ENCODE measurements at places on chromosomes 2 and 18.

DNA sequence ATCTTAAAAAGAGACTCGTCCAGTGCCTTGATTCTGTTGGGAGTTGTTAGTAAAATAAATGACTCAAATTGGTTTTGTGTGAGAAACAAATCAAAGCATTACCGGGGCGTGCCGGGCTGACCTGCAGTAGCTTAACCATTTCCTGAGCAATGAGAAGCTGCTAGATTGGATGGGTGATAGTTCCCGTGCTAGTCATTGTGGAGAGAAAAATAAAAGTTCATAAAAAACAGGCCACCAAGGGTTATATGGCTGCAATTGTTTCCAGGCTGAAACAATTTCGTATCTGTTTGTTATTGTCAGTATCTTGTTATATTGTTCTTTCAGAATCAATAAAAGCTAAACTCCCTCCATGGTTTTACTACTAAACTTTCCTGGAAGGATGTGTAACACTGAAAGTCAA is 314.4 kb downstream of the MTX2 start:
- DNase-seq, result no peak

- DNase-seq, result no peak
These were observed 1322.9 kb upstream of the TMEFF2 start for GRCh38 chr2:193517615-193518014.

- no peak for DNase-seq
These were observed 46.0 kb downstream of the CELF4 start for GRCh38 chr18:37519510-37520135.

DNA sequence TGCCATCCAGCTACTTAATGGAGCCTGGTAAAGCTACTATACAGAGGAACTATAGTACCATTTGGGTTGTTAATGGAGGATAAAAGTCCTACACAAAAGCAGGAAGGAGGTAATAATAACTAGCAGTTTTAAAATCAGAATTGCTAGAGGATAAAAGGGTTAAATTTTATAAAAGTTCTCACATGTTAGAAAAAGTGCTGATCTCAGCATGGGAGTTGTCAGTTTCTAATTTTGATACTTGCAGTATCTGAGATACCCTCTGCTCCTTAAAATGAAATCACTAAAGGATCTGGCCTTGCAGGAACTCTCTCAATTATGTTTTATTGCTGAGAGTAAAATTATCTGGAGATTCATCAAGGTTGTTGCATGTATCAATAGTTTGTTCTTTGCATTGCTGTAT is 272.2 kb upstream of the GYPC start:
- DNase-seq, result no peak

GRCh38 chr2:216478151-216478550 is 20.5 kb upstream of the RPL37A start:
- no peak for DNase-seq

- DNase-seq, result no peak
These were observed 167.1 kb upstream of the SIX2 start for GRCh38 chr2:45176390-45176789.

GRCh38 chr2:9236045-9236344 is 29.4 kb downstream of the ASAP2 start:
- DNase-seq, result no peak

DNA sequence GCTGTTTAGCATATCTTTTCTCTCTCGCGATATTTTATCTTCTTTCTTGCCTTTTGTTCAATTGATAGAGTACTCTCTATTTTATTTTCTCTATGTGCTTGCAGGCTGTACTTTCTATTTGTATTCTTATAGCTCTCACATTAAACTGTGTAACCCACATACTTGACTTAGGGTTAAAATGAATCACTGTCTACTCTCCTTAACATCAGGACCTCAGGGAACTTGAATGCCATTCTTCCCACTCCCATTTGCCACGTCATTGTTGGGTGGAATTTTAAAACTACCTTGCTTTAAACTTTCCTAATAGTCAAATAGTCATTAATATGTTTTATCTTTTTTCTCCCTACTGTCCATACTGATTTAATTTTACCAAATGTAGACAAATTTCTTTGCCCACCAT is 269.7 kb downstream of the ALPK2 start:
- no peak for DNase-seq

GRCh38 chr2:230410861-230411569 is 5.0 kb upstream of the SP100 start:
- no peak for DNase-seq

DNA sequence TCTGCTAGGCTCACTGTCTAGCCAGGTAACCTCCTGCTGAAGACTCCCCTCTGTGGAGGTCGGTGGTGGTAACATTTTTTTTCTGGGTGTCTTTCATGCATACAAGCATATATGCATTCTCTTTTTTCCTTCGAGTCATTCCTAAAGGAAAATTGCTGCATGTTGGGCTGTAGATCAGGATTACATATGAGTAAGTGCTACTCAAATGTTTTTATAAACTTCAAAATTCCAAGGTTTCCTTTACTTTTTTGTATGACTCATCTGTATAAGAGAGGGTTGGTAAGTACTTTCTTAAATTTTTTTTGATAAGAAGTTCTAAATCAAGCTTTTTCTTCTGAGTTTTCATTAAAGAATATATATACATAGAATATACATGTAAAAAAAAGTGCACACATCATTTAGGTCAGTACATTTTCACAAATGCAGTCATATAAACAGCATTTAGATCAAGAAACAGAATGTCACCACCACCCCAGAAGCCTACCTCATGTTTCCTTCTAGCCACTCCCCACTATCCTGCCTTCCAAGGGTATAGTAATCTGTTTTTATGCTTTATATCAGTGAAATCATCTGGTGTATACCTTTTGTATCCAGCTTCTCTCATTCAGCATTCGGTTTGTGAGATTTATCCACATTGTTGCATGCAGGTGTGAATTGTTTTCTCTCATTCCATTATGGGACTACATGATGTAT is 128.0 kb upstream of the MAP3K20 start:
- DNase-seq, result no peak

DNA sequence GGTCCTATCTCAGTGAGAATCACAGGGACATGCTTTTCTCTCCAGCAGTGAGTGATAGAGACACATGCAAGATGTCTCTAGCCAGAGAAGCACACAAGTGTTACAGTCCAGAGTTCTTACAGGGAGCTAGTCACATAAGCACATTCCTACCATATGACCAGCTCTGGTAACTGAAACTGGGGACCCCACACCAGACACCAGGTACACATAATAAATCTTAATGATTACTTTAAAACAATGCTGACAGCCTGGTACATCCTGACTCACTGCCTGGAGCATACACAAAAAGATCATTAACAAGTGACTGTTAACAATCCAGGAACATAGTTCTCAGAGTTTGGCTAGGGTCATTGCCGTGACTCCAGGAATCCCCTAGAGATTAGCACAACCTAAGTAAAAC is 53.6 kb downstream of the GALNT1 start:
- no peak for DNase-seq

GRCh38 chr2:104787298-104788065 is 66.4 kb upstream of the POU3F3 start:
- DNase-seq, result no peak

- DNase-seq, result no peak
These were observed 38.3 kb upstream of the RMDN2 start for GRCh38 chr2:37886745-37887144.

DNA sequence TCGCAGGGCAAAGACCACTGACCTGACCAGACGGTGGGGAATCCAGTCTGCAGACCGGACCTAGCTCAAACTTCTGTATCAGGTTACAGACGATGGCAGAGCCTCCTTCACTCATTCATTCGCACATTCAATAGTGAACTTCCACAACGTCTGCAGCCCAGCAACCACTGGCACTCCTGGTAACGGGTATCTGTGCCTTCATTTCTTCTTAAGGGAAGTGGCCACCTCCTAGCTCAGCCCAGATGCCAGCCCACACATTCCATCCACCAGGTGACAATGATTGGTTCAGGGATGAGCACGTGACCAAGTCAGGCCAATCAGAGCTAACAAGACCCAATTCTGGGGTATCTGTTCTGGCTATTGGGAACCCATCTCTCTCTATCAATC is 15.9 kb upstream of the ARMC9 start:
- DNase-seq, result no peak

GRCh38 chr2:160358046-160358445 is 135.6 kb downstream of the RBMS1 start:
- DNase-seq, result no peak

DNA sequence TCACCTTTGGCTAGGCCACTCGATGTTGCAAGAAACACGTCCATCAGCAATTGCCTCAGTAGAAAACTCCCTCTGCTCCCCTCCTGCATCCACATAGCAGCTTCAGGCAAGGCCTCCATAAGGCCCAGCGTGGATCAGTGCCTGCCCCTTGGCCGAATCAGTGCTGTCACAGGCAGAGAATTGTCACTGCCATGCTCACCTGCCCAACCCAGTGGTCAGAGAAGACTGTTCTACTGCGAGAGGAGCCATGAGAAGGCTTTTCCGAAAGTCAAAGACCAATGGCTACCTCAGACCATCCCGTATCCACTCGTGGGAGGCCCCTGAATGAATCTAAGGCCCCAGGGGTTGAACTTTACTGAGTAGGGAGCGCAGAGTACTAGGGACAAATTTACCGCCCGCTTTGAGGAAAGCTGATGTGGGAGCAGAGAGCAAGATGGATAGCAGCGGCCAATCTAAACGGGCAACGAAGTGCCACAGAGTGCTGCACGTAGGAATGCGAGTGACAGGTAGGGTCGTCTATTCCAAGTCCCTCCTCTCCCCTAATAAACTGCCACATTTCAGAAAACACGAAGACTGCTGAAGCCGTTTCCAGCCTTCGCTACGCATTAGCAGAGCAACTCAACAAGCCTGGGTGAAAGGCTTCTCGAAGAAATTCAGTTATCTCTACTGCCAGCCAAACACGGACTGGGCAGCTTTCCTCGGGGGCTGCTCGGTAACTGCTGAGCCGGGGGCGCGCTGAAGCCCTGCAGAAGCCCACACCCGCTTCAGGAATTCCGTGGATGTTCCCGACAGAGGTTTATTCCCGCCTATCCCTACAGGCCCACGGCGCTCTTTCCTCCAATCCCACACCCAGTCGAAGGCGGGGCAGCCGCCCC is 968 bp upstream of the RALBP1 start:
- no peak for DNase-seq

DNA sequence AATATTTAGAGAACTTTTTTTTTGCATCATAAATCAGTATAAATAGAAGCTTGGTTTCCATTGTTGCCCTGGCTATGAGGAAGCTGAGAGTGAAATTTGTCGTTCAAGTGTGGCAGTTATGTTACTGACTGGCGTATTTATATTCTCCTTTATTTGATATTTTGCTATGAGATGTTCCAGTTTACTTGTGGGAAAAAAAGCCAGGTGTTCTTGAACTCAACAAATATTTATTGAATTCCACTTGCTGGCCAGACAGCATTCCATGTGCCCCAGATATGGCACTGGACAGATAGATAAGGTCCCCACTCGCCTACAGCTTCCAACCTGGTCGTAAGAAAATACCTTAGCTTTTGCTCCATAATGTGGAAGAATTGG is 44.7 kb downstream of the NEDD4L start:
- no peak for DNase-seq

GRCh38 chr2:9021563-9022211 is 18.2 kb upstream of the MBOAT2 start:
- DNase-seq, result no peak

- DNase-seq, result no peak
These were observed 254.1 kb downstream of the HNMT start for GRCh38 chr2:138218397-138218796.

- DNase-seq, result no peak
These were observed 128.0 kb upstream of the CCDC150 start for GRCh38 chr2:196511258-196512168.

DNA sequence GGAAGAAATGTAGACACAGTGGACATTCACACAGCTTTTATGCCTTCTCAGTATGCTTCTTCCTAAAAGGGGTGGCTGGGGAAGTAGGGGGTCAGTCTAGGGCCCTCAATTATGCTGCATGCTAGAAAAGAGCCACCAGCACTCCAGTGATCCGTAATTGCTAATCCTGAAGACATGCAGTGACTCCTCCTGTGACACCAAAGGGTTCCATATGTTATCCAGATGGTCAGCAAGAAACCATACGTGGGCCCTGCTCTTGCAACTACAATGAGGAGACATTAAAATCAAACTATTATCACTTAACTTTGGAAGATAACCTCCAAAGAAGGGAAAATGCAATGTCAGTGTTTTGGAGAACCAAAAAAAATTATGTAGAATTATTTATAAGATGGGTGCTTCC is 143.4 kb upstream of the LYPD1 start:
- DNase-seq, result no peak

DNA sequence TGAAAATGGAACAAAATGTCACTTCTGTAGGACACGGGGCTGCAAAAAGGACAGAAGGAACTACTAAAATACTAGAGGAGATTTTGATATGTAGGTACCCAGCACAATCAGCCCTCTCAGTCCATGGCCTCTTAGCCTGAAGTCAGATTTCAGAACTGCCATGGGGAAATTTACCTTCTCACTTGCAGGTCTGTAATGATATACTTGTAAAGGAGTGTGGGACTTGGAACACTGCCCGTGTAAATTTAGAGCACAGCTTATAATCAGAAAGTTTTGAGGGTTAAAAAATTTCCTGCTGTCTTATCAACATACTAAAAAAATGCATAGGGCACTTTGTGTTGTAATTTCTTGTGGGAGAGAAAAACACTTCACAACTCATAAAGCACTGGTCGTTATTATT is 60.6 kb downstream of the ZEB2 start:
- DNase-seq, result no peak

All from activated CD4-positive, alpha-beta T cell treated with anti-CD3 and anti-CD28 coated beads, Interleukin-2, amount 50 U/mL, for 4 hours (primary cell).